COLO829 (cell line): ENCODE measurements at places on chromosomes 11 and 22.

DNA sequence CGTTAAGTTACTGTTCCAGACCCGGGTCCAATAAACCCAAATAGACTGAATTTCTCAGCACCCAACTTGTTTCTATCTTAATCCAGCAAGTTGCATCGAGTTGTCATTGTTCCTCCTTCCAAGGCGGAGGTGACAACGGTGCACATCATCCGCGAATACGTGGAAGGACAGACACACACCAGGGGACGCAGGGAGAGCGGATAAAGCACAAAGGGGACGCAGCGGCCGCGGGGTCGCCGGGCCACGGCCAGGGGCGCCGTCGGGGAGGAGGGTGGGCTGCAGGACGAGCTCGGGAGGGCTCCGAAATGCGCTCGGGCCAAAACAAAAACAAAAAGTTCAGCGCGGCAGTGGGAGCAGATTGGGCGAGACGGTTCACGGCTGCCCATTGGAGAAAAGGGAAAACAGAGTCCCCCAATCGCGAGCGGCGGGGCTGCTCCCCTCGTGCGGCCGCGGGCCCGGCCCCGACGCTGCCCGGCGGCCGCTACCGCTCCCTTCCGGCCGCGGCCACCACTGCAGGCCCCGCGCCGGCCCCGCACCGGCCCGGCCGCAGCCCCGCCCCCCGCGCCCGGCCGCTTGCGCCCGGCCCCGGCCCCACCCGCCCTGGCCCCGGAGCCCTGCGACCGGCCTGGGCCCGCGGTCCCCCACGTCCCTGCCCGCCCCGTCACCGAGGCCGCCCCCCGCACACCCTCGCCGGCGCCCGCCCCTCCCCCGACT, 518 bp downstream of the KMT5B start:
- DNase-seq: peak; percentile 19

DNA sequence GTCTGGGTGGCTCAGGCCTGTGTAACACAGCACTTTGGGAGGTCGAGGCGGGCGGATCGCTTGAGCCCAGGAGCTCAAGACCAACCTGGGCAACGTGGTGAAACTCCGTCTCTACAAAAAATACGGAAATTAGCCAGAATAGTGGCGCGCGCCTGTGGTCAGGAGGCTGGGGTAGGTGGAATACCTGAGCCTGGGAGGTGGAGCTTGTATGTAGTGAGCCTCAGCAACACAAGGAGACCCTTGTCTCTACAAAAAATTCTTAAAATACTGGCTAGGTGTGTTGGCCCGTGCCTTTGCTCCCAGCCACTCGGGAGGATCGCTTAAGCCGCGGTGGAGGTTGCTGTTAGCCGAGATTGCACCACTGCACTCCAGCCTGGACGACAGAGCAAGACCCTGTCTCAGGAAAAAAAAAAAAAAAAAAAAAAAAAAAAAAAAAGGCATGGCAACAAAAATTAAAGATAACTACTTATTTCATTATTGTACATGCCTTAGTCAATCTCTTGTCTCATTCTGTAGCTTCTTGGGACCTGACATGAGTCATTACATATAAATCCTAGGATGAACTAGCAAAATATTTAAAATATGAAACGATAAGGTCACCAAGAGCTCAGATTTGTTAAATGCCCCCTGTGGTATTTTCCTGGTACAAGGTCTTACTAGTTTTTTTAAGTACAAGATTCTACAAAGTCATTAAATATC, 1.1 kb downstream of the TAF1D start:
- DNase-seq: no peak

- DNase-seq: no peak
These were observed 381.4 kb downstream of the BRD1 start for GRCh38 chr22:49446145-49446758.

GRCh38 chr11:13110929-13111812, 102.1 kb downstream of the RASSF10 start:
- DNase-seq: no peak

DNA sequence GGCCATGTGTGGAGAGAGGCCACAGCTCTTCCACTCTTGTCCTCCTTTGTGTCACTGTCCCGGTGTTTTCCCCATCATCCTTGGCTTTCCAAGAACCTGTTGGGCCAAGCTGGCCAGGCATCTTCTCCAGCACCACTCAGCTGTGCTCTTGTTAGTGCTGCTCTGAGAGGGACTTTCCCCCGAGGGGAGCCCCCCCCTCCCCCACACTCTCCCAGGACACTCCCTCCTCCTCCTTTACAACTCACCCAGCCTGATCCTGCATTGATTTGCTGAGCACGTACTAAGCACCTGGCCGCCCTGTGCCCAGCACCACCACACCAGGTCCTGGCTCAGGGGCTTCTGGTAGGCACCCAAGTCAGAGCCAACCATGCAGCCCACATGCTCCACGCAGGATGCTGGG, 13.2 kb downstream of the TP53AIP1 start:
- no peak for DNase-seq

DNA sequence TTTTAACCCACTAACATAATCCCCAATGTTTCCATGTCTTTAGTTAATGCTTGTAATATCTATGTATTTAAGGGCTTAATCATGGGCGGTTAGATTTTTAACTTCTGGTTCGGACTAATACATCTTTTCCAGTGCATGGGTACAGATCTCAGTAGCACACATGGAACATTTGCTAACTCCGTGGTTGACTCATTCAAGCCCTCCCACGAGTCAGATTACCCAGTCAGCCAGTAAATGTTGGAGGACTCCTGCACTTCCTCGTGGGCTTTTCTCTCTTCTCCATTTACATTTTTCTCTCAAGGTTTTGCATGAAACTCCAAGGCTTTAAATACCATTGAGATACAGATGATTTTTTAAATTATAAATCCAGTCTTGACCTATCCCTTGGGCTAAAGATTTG, 313.9 kb downstream of the ST3GAL4 start:
- no peak for DNase-seq

DNA sequence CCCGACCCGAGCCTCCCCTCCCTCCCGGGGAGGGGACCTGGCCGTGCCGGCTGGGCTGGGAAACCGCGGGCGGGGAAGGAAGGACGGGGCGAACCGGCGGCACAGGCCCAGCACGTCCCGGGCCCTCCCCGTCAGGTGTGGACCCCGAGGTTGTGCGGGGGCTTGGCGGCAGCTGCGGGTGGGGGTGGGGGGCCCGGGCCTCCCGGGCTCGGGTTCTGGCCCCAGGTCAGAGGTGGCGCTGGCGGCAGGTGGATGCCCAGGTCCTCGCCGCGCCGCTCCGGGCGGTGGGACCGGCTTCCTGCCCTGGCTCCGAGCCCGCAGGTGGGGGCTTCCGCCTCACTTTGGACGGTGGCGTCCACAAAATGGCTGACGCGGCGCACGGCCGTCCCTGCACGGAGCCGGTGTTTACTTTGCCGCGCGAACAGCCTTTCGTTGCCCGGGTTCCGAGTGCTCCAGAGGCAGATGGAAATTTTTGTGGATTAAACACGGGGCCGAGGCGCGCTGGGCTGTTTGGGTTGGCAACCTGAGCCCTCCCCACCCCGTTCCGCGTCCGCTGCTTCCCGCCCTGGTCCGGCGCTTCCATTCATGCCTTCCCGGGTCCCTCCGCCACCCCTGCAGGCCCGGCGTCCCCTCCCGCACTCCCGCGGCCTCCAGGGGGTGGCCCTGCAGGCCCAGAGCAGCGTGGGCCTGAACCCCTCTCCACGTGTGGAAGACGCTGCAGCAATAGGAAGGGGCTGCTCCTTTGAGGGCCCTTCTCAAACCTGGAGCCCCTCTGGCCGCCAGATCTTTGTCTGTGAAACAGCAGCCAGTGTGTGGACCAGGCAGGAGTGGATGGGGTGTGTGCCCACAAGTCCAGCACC, 92.0 kb upstream of the KCNQ1OT1 start:
- DNase-seq: no peak

GRCh38 chr22:47275605-47276449, 513.4 kb downstream of the TBC1D22A start:
- no peak for DNase-seq

DNA sequence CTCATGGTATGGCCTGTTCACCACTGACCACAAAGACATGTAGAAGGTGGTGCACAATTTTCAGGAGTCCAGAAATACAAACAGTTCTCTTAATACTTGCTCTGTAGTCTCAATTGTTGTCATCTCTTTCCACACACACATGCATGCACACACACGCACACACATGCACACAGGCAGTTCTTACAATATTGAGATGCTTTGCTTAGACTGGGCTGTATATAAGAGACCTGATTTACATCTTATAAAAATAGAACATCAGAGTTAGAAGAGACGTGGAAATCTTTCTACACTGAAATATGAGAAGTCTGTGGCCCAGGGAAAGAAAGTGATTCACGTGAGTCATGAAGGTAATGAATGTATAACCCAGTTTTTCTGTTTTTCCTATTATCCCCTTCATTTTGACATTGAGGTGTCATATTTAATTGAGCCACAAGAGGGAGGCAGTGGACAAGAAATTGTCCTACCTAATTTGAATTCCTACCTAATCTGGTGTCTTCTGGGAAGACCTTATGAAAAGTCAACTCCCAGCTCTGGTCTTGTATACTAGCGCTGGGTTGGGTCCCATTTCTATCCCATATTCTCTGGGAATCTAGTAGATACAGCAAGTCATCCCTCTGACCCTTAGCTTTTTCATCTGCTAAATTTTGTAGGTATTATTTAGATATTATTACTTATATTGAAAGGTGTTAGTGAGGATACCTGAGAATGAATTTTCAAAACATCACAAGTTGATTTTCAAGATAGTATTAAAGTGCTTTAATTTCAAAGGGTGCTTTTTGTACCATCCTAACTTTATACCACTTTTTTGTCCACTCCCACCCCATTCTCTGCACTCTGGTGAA, 14.9 kb upstream of the MS4A4A start:
- DNase-seq: peak; percentile 85

GRCh38 chr22:22866381-22867111, 21.1 kb upstream of the IGLL5 start:
- DNase-seq: no peak

DNA sequence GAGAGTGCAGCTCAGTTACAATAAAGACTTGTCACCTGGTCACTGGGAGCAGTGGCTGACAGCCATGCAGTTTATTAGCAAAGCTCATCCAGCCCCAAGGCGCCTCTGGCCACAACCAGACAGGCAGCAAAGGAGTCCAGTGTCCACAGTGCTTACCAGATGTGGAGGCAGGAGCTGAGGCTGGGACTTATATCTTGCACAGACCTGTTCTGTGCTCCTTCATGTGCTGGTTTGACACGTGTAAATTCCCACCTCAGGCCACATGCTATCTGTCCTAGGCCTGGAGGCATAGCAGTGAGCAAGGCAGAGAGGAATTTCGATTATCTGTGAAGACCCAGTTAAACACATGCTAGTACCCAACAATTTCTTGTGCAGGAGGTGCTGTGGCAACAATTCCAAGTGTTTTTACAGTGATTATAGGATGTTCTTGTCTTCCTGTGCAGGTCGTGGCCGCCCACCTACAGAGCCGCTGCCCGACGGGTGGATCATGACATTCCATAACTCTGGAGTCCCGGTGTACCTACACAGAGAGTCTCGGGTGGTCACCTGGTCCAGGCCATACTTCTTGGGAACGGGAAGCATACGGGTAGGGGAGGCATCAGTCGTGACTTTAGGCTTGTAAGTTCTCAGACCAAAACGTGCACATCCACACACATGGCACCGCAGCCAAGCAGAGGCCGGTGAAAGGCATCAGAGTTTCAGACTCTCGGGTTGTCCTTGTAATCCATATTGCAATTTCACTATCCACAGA, 9.4 kb downstream of the DGCR8 start:
- no peak for DNase-seq

GRCh38 chr11:69210310-69211035, 54.7 kb downstream of the SMIM38 start:
- no peak for DNase-seq

GRCh38 chr22:42814215-42814614, 42.9 kb downstream of the ARFGAP3 start:
- no peak for DNase-seq

DNA sequence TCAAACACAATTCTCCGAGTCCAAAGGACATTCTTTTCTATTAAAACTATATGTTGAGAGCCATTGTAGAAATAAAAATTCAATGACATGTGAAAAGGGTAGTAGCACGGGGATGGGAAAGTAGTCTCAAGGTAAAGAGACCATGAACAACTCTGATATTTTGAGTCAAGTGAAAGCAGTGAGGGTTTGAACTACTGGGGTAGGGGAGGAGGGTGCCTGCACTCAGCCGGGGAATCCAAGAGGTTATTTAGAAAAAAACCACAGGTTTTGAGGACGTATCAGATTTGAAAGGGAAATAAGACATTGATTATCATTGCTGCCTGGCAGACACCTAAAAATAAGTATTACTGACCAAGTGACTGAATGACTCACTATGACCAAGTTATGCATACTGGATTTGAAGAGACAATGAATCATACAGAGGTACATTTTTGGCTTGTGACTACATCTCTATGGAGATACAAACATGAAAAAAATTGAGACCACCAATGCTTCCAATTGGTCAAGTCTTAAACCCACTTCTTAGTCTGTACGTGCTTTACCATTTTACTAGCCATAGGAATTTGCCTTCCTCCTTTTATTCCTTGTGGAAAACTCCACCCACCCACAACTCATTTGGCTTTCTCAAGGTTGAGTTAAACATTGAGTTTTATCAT, 2.2 kb upstream of the OR52H1 start:
- DNase-seq: no peak

- DNase-seq: peak; percentile 53
These were observed 51.8 kb downstream of the MICAL3 start for GRCh38 chr22:17972385-17973191.

GRCh38 chr22:48612077-48612995, 1215.3 kb downstream of the BRD1 start:
- DNase-seq: no peak

- DNase-seq: no peak
These were observed 661 bp upstream of the MALAT1 start for GRCh38 chr11:65498042-65498726.

DNA sequence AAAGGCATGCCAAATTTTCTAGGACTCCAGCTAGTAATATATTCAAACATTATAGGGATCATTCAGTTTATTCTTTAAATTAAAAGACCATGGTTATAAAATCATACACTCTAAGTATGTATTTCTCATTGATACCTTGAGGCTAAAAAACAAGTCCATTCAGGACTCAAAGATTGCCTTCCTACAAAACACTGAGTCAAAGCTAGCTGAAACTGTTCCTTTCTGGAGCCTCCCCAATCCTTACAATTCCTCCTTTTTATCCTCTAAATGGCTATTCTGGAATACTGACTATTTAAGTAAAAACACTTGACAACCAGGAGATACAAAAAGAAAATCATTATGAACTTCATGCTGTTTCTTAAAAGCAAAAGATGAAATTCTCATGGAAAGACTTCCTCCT, 4.9 kb upstream of the TTLL12 start:
- no peak for DNase-seq

DNA sequence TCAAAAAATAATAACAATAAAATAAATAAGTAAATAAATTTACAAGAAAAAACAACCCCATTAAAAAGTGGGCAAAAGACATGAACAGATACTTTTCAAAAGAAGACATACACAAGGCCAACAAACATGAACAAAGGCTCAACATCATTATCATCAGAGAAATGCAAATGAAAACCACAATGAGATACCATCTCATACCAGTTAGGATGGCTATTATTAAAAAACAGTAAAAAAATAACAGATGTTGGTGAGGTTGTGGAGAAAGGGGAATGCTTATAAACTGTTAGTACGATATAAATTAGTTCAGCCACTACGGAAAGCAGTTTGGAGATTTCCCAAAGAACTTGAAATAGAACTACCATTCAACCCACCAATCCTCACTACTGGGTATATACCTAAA, 44.6 kb downstream of the PRCP start:
- no peak for DNase-seq
